Fibroblast of skin of left quadriceps (primary cell): ENCODE measurements at places on chromosomes 5 and 9.

DNA sequence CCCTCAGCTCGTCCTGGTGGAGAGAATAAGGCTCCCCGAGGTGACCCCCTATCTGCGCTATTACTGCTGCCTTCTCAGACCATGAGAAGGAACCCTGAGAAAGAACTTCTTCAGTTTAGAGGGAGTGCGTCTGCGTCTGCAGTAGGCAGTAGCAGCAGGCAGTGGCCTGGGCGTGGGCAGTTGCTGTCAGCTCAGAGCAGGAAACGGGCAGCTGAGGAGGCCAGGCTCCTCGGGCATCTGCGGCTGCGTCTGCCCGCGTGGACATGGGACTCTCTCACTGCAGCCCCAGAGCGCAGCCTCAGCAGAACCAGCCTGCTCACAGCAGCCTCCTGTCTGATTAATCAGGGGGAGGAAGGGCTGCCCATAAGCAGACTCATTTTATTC is 49.8 kb upstream of the FCN1 start:
- DNase-seq, result no peak

DNA sequence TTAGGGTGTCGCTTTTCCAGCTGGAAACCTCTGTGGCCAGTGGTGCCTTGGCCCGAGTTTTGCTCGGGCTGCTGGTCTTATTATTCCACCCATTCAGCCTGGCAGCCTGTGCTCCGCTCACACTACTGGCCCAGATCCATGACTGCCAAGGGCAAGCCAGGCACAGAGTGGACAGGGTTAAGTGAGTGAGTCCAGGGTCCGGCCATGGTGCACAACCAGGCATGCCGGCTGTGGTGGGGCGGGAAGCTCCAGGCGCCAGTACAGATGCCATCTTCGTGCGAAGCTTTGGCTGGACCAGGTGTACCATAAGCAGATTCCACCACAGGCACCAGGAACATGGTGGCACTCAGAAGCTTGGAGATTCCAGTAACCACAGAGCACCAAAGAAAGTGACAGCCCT is 580.2 kb upstream of the FAM174A start:
- DNase-seq, result no peak

GRCh38 chr5:141839015-141839513 is 39.1 kb downstream of the PCDH1 start:
- DNase-seq, result no peak

DNA sequence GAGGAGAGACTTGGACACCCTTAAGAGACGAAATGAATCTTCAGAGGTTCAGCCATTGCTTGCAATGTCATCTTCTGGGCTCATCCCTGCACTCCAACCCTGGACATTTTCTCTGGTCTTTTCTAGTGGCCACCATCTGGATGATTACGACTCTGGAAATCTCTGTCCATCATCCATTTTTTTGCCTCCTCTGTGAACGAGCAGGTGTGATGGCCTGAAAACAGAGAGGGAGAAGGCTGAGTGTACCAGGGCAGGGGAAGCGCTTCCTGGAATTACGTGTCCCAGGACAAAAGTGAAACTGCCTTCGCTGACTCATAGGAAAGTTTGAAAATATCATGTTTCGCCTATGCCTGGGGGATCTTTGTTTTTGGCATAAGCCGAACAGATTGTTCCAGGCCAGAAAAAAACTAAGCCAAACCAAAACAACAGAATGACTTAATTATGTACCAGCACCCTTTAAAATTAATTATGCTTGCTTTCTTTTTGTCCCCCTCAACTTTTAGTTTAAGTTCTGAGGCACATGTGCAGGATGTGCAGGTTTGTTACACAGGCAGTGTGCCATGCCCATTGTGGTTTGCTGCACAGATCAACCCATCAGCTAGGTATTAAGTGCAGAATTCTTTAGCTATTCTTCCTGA is 31.9 kb downstream of the ANKRD33B start:
- peak; percentile 71 for DNase-seq

DNA sequence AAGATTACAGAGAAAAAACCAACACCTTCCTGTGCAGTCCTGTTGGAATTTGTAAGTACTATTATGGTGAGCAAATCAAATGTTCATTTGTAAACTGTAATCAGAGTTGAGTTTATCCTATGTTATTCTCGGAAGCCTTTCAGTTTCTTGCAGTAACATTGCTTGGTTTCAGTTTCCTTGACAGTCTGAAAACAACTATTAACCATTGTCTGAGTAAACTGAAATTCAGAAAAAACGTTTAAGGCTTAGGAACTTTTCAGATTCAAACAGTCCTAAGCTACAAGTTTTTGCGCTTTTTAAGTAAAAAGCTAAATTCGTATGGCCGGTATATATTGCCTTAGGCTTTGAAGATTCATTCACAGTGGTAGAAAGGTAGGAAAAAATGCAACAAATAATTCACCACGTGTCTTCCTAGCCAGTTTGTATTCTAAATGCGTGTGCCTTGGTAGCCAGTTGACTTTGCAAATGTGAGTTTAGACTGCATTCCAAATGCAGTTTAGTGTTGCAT is 2.5 kb downstream of the GPBP1 start:
- DNase-seq, result peak; percentile 16

GRCh38 chr5:17190242-17190778 is 27.1 kb upstream of the BASP1 start:
- peak; percentile 64 for DNase-seq

- no peak for DNase-seq
Measured at GRCh38 chr5:59716029-59716428, 177.5 kb downstream of the PDE4D start.

DNA sequence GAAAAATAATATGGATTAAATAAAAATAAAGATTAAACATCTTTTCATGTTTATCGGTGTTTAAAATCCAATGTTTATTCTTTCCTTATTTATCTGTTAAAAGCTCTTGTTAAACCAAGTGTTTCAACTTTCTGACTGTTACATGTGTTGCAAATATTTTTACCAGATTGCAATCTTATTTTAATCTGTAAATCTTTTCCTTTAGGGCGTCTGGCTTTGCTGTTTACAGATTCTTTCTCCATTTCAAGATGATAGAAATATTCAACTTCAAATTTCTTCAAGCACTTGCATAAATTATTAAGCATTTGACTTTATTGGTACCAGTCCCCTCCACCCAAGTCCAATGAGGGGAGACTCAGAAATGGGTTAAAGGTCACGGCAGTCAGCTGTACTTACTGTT is 16.9 kb upstream of the ABCA1 start:
- DNase-seq, result no peak
